ENCODE measurements at places on chromosomes 16 and 17.
A peak's percentile ranks its signal among the peaks of the same experiment; 100 is the strongest.

DNA sequence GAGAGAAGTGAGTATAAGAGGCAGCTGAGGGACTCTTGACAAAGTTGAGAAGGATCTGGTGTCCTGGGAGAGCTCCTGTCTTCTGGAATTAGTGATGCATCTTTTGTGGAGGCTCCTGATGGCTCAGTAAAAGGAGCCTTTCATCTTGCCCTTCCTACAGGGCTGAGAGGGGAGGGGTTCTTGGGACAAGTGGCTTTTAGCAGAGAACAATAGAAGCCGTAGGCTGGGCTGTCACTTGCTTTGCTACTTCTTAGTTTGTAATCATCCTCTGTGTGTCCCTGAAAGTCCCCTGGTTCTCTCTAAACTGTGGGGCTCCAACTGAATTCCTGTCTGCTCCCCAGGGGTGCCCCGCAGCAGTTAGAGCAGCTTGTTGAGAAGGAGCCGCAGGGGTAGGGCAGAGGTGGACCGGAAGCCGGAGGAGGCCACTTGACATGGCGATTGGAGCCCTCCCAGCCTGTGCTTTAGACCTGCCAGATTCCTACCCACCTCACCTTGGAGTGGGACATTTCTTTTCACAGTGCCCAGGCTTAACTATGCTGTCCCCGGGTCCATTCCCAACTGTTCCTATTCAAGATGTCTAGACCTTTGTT, 85.1 kb downstream of the PRKCA start:
- no peak for DNase-seq

GRCh38 chr16:9602189-9602588, 510.7 kb downstream of the HAPSTR1 start:
- no peak for DNase-seq

- peak; percentile 88 for DNase-seq
Measured at GRCh38 chr17:17723354-17724261, 42.4 kb downstream of the RAI1 start.

DNA sequence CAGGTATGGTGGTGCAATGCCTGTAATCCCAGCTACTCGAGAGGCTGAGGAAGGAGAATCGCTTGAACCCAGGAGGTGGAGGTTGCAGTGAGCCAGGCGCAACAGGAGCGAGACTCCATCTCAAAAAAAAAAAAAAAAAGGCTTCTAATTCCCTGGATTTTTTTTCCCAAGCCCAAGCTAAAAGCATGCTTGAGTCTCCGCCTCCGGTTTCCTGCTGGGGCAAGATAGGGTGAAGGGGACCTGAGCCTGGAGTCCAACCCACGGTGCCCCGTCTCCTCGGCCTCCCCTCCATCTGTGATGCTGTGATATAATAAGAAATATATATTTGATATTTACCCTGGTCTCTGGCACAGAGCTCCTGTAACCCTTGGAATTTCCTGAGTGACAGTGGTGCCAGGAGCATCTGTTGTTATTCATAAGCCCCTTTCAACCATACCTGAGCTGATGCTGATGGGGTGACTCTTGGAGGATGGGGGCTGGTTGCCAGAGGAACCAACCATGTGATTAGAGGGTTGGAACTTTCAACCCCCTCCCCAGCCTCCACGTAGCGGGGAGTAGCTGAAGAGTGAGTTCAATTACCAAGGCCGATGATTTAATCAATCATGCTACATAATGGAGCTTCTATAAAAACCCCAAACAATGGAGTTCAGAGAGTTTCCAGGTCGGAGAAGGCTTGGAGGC, 12.8 kb upstream of the TNK1 start:
- no peak for DNase-seq

GRCh38 chr17:21475571-21475970, 99.4 kb downstream of the KCNJ12 start:
- no peak for DNase-seq

- DNase-seq: no peak
Measured at GRCh38 chr16:84320511-84320910, 25.8 kb downstream of the WFDC1 start.

GRCh38 chr17:14205992-14206461, 30.6 kb downstream of the CDRT15 start:
- DNase-seq: no peak

GRCh38 chr17:72782985-72783701, 309.3 kb downstream of the SLC39A11 start:
- no peak for DNase-seq

DNA sequence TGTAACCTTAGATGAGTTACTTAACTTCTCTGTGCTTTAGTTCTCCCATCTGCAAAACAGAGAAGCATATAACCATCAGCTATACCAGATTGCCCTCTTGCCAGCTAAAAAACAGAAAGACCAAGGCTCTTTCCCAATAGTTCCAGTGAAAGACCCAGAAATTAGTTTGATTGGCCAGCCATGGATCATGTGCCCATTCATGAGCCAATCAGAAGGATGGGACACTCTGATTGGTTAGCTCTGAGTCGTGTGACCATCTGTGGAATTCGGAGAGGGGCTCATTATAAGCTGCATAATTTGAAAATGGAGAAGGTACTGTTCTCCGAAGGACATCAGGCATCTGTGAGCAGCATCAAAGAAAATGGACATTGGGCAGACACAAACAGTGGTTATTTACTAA, 155.2 kb downstream of the ABCC12 start:
- DNase-seq: no peak

DNA sequence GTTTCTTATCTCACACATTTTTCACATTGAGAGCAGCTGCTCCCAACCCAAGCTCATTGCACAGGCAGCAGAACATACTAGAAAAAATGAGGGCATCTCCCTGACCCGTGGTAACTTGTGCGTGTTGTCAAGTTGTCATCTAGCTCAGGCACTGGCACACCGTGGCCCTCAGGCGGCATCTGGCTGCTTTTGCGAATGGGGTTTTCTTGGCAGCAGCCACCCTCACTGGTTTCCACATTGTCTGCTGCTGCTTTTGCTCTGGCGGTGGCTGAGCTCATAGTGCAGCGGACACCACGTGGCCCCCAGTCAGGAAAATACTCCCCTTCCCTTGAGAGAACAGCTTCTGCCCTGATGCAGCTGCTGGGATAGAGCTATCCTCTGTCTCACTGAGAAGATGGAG, 9.4 kb upstream of the TEDC2 start:
- no peak for DNase-seq

- DNase-seq: peak; percentile 20
Measured at GRCh38 chr16:12535535-12536411, 267.9 kb downstream of the CPPED1 start.

GRCh38 chr17:63519116-63519881, 3.9 kb upstream of the KCNH6 start:
- no peak for DNase-seq

DNA sequence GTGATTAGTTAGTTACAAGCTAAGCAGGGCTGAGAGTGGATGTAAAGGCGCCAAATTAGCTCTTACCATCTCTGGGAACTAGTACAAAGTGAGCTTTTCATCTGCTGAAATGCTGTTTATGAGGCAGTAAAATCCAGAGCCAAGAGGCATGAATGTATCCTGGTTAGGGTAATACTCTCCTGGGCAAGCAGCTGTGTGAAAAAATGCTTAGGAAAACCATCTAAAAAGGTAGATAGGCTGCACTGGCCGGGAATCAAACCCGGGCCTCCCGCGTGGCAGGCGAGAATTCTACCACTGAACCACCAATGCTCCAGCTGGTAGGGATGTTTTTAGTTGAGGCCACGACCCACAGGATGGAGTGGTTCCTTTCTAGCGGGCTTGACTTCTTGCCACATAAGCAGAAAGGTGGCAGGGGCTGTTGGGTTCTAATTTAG, 23.0 kb downstream of the VAC14 start:
- peak; percentile 16 for DNase-seq

DNA sequence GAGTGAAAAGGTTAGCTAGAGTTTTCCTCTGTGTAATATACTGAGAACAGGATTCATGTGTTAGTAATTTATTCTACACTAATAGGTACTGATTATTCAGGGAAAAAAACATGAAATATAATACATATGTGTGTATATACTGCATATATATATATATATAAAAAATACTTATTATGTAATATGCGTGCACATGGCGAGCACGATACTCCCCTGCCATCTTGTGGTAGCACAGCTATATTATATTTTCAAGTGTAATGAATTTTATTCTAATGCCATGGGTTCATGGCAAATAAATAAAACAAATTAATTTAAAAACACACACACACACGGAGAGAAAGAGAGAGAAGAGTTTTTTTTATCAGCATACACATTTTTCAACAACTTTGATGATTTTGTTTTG, 460.6 kb downstream of the KCNJ2 start:
- peak; percentile 37 for DNase-seq

DNA sequence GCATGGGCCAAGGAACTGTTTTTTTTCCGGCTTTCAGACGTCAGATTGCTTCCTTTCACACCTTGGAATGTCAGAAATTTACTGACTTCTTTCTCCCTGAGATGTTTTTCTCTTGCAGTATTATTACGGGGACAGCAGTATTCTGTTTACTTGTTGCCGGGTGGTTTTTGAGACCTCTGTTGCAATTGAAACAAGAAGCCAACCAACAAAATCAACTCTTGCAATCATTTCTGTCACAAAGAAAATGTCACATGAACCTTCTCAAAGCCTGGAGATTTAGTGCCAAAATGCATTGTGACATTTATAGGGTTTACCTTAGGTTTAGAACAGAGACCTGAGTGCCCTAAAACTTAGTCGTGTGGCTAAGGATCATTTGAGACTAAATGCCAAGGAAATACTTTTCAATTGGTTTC, 174.3 kb downstream of the MAP2K6 start:
- DNase-seq: no peak

GRCh38 chr17:47277921-47278320, 24.3 kb downstream of the ITGB3 start:
- DNase-seq: no peak

DNA sequence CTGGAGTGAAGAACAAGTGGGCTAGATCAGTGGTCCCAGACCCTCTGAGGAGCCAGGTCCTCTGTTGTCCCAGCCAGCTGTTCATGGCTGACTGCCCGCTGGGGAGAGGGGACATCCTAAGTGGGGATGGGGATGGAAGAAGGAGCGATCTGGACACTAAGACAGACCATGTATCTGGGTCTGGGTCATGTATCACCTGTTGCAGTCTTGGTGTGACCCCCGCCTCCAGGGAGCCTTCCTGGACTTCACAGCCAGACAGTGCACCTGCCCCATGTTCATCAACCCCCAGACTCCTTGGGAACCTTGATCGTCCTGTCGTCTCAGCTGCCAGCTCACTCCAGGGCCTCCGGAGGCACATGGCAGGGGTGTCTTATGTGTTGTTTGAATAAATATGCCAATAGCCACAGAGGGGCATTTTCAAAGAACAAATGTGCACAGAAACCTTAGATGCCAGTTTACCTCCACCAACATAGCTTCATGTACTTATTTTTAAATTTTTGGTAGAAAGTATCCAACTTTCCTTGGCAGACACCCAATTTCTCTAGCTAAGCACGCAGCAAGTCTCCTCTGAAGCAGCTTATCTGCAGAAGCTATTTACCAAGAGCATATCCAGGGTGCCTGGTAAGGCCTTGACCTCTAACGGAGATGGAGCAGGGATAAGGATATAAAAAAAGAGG, 43.2 kb downstream of the CRISPLD2 start:
- no peak for DNase-seq

GRCh38 chr17:32141258-32141657, 1.0 kb upstream of the RHOT1 start:
- DNase-seq: peak; percentile 79
